ENCODE measurements at places on chromosomes 1 and 21.

- DNase-seq: no peak
Observed at GRCh38 chr1:3491291-3492246, 37.1 kb downstream of the ARHGEF16 start.

DNA sequence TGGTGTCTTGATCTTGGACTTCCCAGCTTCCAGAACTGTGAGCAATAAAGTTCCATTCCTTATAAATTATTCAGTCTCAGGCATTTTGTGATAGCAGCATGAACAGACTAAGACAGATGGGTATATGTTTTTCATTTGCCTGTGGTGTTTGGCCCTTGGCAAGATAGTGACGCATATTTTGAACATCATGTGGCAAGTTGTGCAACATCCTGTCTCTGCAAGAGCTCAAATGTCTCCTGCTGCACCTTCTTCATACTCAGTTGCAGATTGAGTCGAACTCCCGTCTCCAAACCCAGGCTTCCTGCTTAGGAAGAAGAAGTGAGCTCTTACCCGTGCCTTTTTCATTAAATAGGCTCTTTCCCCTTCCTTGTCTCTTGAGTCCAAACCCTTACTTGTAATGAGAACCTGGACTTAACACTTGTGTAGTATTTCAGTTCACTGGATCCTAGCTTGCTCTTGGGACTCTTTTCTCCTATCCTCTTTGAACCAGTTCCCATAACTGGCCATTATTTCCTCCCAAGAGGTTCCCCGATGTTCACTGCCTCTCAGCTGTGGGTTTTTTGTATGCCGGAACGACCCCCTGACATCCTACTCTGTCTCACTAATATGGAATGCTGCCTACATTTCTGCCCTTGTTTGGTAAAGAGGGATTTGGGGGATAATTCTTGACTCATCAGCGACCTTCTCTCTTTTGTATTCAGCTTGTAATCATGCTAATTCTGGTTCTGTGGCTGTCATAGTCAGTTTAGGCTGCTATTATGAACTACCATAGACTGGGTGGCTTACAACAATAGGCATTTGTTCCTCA lies 125.0 kb upstream of the KCNK2 start:
- DNase-seq: no peak

DNA sequence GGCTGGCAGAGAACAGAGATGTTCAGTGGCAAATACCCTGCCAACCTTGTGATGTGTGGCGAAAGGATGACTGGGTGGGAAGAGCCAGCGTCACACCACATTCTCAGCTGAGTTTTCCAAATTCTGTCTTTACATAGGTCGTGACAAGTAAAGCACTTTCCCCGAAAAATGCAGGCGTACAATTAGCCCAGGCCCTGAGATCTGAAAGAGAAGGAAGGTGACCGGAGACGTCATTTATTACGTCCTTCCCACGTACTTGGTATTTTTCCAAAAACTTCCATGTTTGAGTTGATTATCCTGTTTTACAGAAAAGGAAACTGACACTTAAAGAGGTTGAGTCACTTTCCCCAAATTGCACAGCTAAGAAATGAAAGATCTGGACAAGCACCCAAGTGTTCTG lies 413.3 kb downstream of the PRDM2 start:
- no peak for DNase-seq

GRCh38 chr1:45385302-45385701 lies 45.1 kb upstream of the MUTYH start:
- no peak for DNase-seq

- DNase-seq: no peak
Observed at GRCh38 chr1:38093569-38094520, 47.3 kb upstream of the POU3F1 start.

DNA sequence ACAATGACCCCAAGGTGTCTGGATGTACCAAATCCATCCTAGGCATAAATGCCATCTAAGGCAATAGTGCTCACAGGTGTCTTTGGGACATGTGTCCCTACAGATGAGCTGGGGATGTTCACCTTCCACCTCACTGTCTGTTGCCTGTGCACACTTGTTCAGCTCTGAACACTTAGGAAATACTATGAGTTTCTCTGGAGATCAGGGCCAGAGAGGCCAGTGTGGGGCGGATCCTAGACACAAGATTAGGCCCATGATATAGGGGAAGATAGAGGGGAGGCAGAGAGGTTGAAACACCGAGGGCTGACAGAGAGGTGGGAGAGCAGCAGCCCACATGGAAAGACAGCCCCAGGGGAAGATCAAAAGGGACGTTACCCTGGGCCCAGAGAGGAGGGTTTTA lies 25.6 kb downstream of the C1orf116 start:
- DNase-seq: no peak

GRCh38 chr1:45299981-45300668 lies 26.6 kb upstream of the HPDL start:
- DNase-seq: peak; percentile 48

GRCh38 chr1:111570781-111571181 lies 48.8 kb upstream of the RAP1A start:
- no peak for DNase-seq

DNA sequence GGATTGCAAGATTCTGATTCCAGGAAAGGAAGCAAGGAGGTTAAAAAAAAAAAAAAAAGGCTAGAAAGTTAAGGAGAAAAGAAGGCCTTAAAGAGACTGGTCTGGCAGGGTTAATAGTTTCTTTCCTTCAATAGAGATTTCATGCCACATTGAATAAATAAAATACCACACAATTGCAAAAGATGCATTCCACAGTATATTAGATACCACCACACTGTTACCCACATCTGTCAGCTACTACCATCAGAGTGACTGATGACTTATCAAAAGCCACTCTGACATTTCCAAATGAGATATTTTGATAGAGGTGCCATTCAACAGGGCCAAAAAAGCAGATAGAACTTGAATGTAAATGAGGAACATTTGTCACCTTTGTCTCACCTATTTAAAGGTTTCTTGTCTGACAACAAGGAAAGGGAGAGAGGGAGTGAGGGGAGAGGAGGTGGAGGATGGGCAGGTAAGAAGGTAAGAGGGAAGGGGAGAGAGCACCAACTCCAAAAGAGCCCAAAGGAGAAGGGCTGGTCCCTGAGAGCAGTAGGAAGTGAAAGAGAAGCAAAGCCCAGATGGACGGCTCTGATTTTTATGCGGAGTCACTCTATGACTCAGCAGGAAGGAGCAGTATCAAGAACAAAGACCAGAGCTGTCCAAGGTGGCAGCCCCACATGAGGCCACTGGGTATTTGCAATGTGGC lies 38.3 kb downstream of the LRRN2 start:
- DNase-seq: peak; percentile 28

GRCh38 chr1:6424619-6425593 lies at the start of gene ESPN:
Gene ESPN, plus strand, starts transcription at chr1:6424776. Its CDS starts 180 bp downstream, at chr1:6424956.
- no peak for DNase-seq

- no peak for DNase-seq
Observed at GRCh38 chr1:199029855-199030254, 391.0 kb downstream of the PTPRC start.

GRCh38 chr1:16615253-16616252 lies 2.2 kb upstream of the NBPF1 start:
- DNase-seq: no peak

DNA sequence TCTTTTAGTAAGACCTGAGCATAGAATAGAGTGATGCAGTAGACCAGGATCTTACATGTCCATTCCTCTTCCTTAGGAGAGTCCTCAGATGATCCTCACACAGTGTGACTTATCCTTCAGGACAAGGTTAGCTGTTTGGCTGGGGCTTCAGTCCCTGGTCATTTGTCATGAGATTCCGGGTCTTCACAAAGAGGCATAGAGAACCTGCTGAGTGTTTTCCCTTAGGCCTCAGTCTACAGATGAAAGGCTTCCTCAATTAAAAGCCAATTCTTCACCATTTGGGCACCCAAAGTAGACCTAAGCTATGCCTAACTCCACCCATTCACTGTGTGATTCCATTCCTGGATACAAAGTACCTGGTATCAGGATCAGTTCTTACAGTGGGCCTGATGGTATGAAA lies 329.8 kb upstream of the RUNX1 start:
- no peak for DNase-seq

GRCh38 chr1:44151808-44152207 lies 10.4 kb upstream of the KLF18 start:
- no peak for DNase-seq

- DNase-seq: no peak
Observed at GRCh38 chr1:222443566-222443965, 104.3 kb downstream of the HHIPL2 start.

DNA sequence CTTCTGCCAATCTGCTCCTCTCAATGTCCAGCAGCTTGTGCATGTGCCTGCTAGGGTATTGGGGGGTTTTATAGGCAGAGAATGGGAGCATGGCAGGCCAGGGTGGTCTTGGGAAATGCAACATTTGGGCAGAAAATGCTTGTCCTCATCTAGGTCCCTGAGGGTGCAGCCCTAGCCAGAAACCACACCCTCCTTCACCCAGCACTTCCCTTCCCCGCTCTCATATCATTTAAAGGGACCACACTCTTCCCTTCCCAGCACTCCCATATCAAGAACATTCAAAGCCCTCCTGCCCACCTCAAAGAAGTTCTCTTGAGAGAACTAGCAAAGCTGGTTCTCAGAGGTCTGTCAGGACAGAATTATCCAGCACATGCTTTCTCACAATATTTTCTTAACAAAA lies 62.1 kb downstream of the HSD3B1 start:
- no peak for DNase-seq

- DNase-seq: no peak
Observed at GRCh38 chr1:25875154-25875855, at the start of gene PAQR7. Gene PAQR7, minus strand, starts transcription at chr1:25875708. Its CDS starts 11,869 bp downstream, at chr1:25863839.

DNA sequence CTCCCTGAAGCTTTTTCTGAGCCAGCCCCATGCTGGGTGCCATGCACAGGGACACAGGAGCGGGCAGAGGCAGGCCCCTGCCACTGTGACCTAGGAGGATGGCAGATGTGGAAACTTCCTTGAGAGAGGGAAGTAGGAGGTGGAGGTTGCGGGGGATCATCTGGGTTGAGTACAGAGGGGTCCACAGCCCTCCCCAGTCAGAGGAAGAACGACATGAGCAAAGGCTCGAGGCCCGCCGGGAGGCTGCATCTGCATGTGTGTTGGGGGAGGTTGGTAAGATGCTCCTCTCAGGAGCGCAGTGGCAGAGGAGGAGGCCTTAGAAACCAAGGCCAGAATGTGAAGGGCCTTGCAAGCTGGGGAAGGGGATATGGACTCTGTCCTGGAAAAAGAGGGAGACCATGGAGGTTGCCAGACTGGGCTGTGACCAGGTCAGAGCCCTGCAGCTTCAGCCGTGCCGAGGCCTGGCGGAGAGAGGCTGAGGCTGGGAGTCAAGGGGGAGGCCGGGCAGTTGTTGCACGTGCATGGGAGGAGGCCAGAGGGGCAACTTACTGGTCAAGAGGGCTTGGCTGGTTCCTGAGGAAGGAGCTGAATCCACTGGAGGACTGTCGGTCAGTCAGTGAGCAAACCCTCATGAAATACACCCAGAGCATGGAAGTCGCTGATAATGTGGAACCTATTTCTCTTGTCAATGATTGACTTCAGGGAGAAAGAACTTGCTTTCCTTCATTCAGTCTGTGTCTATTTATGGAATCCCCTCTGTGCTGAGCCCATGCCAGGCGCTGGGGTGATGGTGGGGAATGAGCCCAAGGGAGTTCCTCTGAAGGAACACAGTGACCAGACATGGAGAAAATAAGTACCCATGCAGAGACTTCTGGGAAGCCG lies 31.7 kb downstream of the A3GALT2 start:
- DNase-seq: no peak

- DNase-seq: no peak
Observed at GRCh38 chr1:86905875-86906274, 8.1 kb downstream of the SELENOF start.

GRCh38 chr21:43307677-43308070 lies 119.3 kb downstream of the SIK1 start:
- no peak for DNase-seq

DNA sequence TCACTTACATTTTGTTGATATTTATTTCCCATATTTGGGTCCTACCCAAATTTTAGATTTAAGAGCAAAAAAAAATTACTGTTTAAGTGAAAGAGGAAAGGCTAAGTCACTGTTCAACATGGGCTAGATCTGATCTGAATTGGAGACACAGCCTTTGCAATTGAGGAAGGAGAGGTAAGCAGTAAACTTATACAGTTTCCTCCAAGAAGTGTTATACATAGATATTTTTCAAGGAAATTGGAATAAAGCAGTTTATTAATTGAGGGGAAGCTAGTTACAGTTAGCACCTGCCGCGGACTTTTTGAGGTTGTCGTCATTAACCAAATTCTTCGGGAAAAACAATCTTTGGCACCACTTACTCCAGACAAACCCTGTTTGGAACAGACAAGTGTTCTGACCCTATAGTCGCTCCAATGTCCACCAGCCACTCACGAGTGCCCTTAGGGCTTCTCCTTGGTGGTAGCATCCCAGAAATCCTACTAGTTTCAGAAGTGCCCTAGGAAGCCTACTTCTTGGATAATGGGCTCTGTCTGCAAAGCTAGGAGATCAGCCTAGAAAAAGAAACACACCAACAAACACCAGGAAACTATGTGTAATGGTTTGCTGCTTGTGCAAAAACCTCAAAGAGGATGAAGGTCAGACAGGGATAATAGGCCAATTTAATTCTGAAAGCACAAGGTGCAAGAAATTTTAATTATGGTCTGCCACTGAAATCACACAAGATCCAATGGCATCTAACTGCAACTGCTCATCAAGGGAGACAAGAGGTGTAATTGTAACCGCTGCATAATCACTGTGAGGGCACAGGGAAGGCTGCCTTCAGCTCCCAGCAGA lies 2.5 kb downstream of the WLS start:
- DNase-seq: no peak

DNA sequence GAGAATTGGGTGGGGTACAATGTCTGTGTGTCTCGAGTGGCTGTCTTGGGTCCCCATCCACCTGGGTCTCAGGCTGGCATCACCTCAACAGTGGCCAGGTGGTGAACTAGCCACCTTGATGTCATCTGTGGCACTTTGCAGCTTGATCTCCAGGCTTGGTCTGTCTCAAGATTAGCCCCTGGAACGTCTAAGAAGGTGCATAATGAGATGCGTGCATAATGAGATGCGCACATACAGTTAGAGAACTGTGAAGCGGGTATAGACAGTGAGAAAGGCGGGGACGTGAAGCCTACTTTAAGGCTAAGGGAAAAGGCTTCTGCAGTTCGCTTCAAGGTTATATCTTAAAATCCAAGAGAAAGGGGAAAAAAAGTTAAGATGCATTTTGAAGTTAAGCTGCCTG lies 98.7 kb downstream of the WDR4 start:
- DNase-seq: no peak

DNA sequence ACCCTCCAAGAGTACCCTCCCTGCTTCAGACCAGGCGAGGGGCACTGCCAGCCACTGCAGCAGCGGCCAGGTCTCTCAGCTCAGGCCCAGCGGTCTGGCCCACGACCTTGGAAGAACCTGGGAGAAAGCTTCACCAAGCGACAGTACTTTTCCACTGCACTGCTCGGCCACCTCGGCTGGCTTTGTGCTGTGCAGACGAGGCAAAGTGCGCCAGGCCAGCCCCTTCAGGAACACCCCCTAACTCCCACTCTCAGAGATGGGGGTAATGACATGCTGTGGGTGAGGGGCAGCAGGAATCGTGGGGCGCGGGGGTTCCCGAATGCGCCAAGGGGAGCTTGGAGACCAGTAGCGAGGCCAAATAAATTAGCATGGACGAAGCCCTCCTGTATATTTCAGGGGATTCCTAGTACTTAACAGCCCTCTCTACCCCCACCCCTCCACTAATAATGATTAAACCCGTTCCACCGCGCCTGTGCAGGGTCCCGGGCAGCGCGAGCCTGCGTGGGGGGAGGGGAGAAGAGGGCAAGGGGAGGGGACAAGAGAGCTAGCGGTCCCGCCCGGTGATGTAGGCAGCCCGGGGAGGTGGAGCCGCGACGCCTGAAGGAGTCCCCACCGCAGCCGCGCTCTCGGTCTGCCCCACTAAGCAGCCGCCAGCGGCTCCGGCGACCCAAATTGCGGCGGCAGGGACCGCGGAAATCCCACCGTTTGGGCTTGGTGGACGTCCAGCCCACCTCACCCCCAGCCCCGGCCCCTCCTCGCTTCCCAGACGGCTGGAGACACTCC lies at the start of gene FAM43B:
Gene FAM43B, plus strand, starts transcription at position 629 of the 783 bp plus-strand sequence. CDS start 401 bp downstream, outside the sequence.
- DNase-seq: no peak

GRCh38 chr1:84366786-84367185 lies 31.5 kb upstream of the DNASE2B start:
- DNase-seq: no peak

Measured in LNCaP clone FGC (cell line).